ENCODE measurements at places on chromosomes 12 and 14.
A peak's percentile ranks its signal among the peaks of the same experiment; 100 is the strongest.

DNA sequence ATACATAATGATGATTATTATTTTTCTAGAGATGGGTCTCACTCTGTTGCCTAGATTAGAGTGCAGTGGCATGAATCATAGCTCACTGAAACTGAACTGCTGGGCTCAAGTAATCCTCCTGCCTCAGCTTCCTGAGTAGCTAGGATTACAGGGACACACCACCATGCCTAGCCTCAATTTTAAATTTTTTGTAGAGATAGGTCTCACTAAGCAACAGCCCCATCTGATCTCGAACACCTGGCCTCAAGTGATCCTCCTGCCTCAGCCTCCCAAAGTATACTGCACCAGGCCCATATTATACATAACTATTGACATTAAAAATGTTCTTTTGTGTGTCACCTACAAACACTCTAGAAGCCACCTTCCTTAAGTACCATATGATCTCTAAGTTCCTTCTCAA is 3.4 kb downstream of the TXNRD1 start:
- DNase-seq = no peak

DNA sequence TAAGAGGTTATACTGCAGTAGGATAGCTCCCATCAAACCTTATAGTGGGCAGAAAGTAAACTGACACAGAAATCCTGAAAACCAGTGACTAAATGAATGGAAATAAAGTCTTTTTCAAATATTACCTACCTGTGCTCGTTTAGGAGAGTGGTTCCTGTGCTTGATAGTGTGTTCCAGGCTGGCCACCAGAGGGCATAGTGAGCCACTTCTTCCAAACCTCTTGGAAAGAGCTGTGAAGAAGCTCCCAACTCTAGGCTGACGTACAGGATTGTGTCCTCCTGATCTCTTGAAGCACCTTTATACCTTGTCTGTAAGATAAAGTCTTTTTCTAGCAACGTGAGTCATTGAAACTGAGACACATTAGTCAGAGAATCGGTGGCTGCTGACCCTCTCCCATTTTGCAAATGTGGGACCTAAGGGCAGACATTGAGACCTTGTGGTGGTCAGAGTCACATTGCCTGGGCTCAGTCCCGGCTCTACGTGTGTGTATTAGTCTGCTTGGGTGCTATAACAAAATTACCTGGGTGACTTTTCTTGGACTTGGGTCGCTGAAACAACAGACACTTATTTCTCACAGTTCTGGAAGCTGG is 17.6 kb downstream of the TDP1 start:
- DNase-seq = peak; percentile 81

DNA sequence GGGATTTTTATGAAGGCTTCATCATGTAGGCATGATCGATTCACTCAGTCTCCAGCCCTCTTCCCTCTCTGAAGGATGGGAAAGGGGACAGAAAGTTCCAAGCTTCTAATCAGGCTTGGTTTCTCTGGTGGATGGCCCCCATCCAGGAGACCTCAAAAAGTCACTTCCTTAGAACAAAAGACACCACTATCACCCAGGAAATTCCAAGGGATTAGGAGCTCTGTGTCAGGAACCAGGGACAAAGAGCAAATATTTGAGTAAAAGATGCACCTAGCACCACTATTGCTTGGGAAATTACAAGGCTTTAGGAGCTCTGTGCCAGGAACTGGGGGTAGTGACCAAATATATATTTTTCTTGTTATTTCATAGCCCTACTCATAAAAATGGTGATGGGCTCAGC is 33.6 kb upstream of the TMX1 start:
- DNase-seq = no peak

GRCh38 chr12:116150452-116150851 is 127.0 kb downstream of the MED13L start:
- DNase-seq = no peak

- DNase-seq = no peak
Observed at GRCh38 chr14:61887628-61888027, 125.4 kb downstream of the SNAPC1 start.

- DNase-seq = no peak
Observed at GRCh38 chr12:92676710-92677109, 26.1 kb upstream of the PLEKHG7 start.

DNA sequence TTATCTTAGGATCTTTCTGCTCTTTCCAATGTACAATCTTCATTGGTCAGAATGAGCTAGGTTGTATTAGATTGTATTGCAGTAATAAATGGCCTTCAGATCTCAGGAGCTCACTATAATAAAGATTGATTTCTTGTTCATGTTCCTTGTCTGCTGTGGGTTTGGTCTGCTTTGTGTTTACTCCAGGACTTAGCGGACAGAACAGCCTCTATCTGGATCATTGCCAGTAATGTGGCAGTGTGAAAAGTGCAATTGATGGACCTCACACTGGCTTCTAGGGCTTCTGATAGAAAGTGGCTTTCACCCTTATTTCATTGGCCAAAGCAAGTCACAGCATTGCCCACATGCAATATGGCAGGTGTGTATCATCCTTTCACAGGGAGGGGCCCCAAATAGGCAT is 81.2 kb downstream of the BTG1 start:
- DNase-seq = no peak

DNA sequence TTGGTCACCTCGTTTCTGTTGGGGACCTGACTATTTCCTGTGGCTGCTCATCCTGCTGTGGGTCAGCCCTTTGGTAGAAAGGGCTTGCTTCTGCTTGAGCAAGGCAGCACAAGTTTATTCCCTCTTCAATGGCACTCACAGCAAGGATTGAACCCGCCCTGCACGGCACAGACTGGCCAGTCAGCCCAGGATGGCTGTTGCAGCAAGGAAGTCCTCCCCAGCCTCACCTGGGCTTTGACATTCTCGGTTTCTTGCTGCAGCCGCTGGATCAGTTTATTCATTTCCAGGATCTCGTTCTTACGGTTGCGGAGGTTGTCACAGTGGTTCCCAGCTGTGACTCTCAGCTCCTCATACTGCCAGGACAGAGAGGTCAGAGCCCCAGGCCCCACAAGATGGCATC is 9.5 kb downstream of the KRT82 start:
- DNase-seq = no peak

DNA sequence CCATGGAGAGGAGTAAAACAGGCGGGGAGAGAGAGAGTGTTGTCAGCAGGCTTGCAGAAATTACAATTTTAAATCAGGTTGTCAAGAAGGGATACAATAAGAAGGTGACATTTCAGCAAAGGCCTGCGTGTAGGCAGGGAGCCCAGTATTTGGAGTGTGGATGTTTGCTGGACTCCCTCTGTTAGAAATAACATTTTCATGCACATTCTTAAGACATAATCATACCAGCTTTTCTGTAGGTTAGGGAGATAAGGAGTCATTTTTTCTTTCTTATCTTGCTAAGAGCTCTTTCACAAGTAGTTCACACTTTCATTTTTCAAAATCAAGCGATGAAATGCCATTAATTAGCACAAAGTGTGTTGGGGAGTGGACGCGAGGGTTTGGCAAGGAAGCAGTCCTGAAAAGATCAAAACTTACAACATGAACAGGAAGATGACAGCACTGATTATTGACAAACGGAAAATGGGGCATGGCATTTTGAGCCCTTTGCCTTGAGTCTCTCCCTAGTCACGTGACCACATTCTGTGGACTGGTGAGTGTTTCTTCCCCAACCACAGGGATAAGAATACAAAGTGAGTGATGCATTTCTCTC is 160.2 kb downstream of the DAD1 start:
- peak; percentile 57 for DNase-seq

GRCh38 chr12:40034156-40034555 is 71.7 kb downstream of the SLC2A13 start:
- no peak for DNase-seq

DNA sequence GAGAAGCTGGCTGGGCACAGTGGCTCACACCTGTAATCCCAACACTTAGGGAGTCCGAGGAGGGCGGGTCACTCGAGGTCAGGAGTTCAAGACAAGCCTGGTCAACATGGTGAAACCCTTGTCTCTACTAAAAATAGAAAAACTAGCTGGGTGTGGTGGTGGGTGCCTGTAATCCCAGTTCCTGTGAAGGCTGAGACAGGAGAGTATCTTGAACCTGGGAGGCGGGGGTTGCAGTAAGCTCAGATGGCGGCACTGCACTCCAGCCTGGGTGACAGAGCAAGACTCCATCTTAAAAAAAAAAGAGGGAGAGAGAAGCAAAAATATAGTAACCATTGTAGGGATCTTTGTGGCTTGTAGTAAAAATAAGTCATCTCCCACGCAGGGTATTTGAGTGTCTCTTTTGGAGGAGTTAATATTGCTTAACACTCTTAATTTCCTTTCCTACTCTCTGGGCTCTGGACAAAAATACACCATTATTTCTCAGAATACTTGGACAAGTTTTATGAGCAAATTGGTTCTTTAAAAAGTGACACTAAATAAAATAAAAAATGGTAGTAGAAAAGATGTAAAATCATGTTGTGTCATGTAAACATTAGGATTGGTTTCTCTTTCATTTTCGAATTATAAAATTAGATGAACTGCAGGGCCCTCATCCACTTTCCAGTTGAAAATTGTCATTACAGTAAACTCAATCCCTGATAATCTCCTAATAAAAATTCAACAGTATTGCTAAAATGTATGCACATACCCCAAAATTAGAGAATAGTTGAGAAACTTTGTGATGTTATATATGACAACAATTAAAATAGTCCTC is 61.1 kb upstream of the C12orf71 start:
- no peak for DNase-seq

DNA sequence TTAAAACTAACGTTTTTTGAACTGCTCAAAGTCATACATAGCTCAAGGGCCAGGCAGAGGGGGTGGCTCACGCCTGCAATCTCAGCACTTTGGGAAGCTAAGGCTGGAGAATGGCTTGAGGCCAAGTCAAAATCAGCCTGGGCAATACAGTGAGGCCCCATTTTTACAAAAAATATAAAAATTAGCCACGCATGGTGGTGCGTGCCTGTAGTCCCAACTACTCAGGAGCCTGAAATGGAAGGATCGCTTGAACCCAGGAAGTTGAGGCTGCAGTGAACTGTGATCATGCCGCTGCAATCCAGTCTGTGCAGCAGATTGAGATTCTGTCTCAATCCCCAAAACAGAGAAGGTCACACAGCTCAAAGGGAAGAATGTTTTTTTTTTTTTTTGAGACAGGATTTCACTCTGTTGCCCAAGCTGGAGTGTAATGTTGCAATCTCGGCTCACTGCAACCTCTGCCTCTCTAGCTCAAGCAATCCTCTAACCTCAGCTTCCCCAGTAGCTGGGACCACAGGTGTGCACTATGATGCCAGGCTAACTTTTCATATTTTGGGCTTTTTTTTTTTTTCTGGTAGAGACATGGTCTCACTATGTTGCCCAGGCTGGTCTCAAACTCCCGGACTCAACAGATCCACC is 2.9 kb downstream of the RBM23 start:
- DNase-seq = peak; percentile 36

DNA sequence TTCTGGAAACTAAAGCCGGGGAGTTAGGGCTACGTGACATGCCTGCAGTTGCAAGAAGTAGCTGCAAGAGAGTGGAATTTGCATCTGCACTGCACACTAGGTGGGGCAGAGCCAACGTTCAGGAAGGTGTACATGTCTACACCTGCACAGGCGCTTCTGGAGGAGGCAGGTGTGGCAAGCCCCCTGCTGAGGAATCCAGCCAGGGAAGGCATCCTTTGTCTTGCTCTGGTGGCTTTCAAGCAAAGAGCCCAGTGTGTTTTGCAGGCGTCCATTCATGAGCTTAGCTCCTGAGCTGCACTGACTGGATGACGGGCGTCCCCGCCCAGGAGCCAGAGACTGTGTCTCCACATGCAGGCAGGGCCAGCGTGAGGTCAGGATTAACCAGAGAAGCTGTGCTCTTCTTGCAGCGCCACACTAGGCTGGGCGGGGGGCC is 116.3 kb downstream of the ZFP36L1 start:
- DNase-seq = peak; percentile 74

GRCh38 chr12:11568762-11569478 is 80.6 kb upstream of the ETV6 start:
- DNase-seq = no peak

DNA sequence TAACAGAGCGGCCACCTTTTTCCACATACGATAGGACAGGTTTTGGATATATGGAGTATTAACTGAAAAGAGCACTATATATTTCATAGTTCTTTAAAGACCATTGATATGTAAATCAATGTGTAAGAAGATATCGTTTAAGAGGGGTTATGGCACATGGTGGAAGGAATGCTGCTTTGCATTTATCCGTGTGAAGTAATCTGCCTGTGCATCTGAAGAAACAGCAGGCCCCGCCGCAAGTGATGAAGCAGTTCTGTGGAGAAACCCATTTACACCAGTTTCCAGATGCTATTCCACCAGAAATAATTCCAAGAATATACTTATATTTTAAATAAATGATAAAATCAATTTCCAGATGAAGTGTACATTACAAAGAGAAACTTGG is 72.4 kb downstream of the BICD1 start:
- no peak for DNase-seq

- peak; percentile 98 for DNase-seq
Observed at GRCh38 chr12:27821259-27821973, 41.4 kb upstream of the MANSC4 start.

DNA sequence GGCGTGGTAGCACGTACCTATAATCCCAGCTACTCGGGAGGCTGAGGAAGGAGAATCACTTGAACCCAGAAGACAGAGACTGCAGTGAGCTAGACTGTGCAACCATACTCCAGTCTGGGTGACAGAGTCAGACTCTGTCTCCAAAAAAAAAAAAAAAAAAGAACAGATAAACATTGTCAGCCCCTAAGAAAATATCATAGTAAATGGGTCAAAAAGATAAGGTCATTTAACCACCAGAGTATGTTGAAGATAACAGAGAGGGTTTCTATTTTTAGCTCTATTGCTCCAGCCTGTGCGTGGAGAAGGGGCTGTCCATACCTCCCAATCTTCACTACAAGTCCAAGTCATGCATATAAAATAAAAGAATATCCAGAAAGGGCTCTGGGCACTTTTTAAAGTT is 15.4 kb downstream of the LGMN start:
- no peak for DNase-seq

DNA sequence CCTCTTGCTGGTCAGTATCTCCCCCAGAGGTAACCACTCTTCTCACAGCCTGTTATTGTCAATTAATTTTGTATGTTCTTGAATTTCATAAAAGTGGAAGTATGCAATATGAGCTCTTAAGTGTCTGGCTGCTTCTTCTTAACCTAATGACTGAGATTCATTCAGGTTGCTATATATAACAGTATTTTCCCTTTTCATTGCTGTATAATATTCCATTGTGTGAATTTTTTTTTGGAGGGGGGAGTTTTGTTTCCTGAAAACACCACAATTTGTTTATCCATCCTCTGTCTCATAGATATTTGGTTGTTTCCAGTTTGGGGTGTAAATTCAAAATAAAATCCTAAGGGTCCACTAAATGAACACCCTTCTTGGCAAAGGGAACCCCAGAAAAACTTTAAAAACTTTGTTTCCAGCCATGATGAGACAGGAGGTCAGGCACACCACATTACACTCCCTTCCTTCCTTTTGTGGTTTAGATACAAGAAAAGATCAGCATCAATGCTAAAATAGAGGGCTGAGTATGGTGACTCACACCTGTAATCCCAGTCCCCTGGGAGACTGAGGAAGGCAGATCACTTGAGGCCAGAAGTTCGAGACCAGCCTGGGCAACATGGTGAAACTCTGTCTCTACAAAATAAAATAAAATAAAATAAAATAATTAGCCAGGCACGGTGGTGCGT is 4.1 kb upstream of the DAO start:
- DNase-seq = no peak
